ENCODE measurements at places on chromosomes 6 and 20. TPM values are rescaled to one million over a fixed set of nuclear protein-coding genes. Genes with fewer than 3 reads are reported as not detected.

DNA sequence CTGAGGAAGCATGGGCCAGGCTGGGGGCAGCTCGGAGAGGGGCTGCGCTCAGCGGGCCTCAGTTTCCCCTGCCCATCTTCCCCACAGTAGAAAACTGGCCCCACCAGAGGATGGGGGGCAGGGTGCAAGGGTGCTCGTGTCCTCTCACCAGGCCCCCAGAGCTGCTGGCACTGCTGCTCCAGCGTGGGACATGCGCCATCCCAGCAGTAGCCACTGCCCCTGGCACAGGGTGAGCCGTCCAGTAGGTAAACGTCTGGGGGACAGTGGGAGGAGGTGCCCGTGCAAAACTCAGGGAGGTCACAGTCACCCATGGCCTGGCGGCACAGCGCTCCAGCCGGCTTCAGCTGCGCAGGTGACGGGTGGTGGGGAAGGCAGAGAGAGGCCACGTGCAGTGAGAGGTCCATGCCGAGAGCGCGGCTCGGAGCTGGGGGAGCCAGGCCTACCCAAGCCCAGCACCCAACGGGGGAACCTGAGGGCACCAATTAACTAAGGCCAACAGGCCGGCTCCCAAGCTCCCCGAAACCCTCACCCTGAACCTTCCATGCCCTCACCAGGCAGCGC lies 8.9 kb upstream of the GFRA4 start:
- no peak for DNase-seq

- DNase-seq = no peak
These were observed 44.9 kb upstream of the RNF24 start for GRCh38 chr20:4060064-4060795.

GRCh38 chr20:17848249-17849048 lies 120.1 kb downstream of the SNX5 start:
- no peak for DNase-seq

GRCh38 chr20:2866236-2866635 lies 7.0 kb upstream of the PTPRA start:
- no peak for DNase-seq

ADGB gene
- polyA plus RNA-seq = not detected

SLCO4A1 gene
- polyA plus RNA-seq = 0.09 TPM

GRCh38 chr6:166203641-166204222 lies 36.1 kb upstream of the TBXT start:
- no peak for DNase-seq

ZNF165 gene
- polyA plus RNA-seq = 0.14 TPM

BIRC7 gene
- not detected for polyA plus RNA-seq

GRCh38 chr6:64411226-64411625 lies 775.6 kb downstream of the PHF3 start:
- DNase-seq = no peak

DNA sequence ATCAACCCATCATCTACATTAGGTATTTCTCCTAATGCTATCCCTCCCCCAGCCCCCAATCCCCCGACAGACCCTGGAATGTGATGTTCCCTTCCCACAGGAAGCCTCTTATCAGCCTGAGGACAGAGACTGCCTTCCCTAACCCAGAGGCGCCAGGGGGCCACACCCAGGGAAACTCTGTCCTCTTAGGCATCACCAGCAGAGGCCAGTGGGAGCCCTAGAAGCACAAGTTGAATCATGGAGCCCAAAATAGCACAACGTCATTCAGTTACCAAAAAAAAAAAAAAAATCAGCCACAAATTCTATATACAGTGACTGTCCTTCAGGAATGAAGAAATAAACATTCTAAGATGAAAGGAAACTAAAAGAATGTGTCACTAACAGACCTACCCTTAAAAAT lies 625.7 kb downstream of the TFAP2A start:
- DNase-seq = no peak

- DNase-seq = no peak
These were observed 37.5 kb downstream of the AIG1 start for GRCh38 chr6:143098054-143098671.

SYNDIG1 gene
- not detected for polyA plus RNA-seq

- no peak for DNase-seq
These were observed 20.8 kb downstream of the SLC24A3 start for GRCh38 chr20:19232997-19233794.

GRCh38 chr6:2524090-2524489 lies 226.6 kb downstream of the MYLK4 start:
- DNase-seq = no peak

DNA sequence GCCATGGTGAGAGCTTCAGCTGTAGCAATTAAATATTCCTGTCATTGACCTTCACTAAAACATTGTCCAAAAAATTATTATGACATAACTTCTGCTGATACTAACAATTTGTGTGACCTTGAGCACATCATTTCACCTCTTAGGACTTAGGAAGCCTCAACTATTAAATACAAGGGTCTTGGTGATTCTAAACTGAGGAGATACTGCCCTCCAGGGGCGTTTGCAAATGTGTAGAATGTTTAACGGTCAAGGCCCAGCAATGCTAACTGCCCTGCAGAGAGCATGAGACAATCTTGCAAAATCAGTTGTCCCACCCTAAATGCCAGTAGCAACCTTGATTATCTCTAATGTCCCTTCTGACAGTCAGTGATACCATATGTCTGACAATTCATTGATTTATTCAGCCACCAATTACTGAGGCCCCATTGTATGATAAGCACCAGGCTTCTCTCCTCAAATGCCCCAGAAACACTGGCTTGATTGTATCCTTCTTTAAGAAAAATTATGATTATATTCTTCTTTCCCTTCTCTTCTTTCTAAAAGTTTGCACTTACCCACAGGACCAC lies 284.1 kb upstream of the PLN start:
- DNase-seq = no peak

ZSCAN26 gene
- 17.9 TPM for polyA plus RNA-seq

DNA sequence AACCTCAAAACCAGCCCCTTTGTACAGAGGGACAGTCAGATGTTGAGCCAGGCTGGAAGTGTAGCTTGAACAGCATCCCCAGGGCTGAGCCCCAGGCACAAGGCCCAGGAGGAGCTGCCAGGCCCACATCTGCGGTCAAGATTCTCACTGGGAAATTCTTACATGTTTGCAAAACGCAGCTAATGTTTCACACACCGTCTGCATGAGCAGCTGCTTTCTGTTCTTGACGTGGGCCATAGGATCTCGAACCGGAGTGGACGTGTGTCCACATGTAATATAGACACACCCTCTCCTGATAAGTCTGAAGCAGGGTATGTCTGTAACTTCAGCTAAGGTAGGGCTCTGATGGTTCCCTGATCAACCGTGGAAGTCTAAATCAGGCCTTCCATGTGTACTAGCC lies 41.3 kb upstream of the TRAF3IP2 start:
- DNase-seq = peak; percentile 79

PLCB4 gene
- polyA plus RNA-seq = 18.6 TPM

KIF25 gene
- polyA plus RNA-seq = not detected

DNA sequence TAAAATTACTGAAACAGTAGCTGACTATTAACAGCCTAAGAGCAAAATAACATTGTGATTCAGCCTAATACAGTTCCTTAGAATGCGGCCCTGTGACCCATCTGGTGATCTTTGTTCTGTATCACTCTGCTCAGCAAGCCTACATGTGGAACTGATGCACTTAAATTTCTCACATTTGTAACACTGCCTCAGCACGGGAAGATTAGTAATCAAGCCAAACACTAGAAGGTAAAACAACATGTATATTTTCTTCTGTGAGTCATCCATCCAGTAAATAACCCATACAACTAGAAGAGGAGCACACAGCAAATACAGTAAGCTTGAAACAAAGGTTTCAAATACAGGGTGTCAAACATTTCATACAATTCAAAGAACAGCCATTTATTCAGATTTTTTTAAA lies 189.7 kb upstream of the NOX3 start:
- no peak for DNase-seq

CHD6 gene
- 18.3 TPM for polyA plus RNA-seq

DNA sequence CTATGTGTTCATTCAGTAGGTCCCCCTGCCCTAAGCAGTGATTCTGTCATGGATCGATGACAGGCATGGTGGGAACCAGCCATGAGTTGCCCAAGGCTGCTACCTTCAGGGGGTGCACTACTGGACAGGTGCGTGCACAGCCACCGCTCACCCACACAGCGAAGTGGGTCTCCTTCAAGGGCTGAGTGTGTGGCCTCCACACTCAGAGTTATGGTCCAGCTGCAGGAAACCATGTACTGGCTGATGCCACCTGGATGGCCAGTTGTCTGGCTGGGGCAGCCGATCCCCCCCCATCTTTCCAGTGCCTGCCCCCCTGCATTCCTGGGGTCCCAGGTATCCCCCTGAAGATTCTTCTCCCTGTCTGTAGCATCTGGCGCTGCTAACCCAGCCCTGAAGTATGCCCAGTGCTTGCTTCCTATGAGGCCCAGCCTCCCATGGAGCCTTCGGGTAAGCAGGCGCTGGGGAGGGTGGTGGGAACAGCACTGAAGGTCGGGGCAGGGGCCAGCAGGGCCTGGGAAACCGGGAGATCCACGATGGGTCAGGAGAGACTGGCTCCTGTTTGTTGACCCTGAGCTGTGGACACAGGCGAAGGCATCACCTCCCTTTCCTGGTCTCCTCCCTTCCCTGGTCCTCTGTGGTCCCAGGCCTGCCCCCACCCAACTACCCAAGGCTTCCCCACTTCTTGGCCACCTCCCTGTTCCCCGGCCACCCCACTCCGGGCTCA lies 106.0 kb downstream of the VEGFA start:
- DNase-seq = no peak

DNA sequence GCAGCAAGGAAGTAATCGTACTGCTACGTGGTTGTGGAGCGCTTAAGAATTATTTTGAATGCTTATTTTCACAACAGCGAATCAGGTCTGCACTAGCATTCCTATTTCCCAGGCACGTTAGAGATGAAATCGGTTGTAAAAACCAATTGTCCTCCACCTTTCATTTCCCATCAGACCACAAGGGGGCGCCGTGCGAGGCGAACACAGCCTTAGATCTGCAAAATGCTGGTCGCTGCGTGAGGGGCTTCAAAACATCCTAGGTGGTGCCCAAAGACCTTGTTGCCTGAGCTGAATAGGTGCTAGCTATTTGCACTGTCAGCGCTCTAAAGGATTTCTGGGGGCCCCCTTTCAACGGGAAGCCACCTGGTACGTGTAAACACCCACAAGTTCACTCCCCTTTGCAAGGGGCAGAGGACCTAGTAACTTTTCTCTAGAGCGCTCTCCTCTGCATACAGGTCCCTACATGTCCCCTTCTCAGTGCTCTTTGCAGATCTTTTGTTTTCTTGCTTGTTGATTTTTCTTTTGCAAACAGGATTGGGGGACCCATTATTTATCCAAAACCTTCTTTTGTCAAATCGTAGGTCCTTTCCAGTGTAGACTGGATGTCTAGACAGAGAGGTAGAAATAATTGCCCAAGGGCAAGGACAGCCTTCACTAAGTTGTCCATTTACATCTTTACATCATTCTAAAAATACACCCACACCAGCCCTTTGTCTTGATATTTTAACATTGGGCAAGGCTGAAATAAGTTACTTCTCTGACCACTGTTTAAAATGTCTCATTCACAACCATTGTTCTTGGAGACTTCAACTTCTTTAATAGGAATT lies 59.8 kb downstream of the NEDD9 start:
- no peak for DNase-seq

DNA sequence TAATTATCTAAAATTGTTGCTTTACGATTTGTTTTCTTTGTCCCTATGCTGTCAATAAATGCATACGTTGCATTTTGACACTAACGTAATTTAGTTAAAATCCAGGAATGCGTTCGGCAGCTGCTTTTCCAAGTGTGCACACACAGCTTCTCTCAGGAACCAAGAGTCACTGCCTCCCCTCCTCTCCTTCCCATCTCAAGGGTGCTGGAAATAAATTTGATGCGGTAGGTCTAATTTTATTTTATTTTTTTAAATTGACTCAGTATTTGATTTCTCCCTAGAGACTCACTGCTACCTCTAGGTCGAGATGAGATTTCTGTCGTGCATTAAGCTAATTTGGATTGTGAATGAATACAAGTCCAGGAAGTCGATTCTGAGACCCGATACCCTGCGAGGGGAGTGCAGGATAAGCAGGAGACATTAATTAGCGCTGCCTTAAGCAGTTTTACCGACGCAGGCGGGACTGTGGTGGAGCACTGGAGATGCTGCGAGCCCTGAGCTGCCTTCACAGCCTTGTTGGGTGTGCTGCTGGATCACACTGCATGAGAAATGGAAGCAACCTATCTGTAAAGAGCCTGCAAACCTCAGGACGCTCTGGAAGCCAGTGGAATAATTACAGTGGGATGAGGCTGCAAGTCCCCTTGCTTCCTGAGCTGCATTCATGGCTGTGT lies 381.2 kb downstream of the C6orf118 start:
- no peak for DNase-seq

- DNase-seq = no peak
These were observed 393.8 kb upstream of the ID4 start for GRCh38 chr6:19443411-19443810.

DNA sequence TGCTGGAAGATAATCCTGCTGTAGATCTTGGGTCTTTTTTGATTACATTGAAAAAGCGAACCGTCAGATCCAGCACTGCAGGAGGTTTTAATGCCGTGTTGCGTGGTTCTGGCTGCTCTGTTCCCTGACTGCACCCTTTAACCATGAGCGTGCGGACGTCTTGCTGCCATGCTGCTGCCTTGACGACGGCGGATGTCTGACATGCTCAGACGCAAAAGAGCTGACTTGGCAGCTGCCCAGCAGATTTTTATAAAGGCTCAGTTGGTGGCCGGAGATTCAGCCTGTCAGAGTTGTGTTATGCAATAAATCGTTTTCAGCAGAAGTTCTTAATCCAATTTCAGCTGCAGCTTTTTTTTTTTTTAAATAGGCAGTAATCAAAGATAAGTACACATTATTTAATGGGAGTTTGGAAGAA lies 119.4 kb downstream of the JARID2 start:
- DNase-seq = no peak

All from AG04450 (cell line).